ENCODE measurements at places on chromosomes 6 and 20. TPM values are rescaled to one million over a fixed set of nuclear protein-coding genes. Genes with fewer than 3 reads are reported as not detected.

The BPI gene
- total RNA-seq = not detected

The PRDM13 gene
- total RNA-seq = under 0.01 TPM

The KIF25 gene
- total RNA-seq = not detected

The HSPA1L gene
- total RNA-seq = 0.89 TPM

The SRMS gene
- total RNA-seq = not detected

The AIF1 gene
- not detected for total RNA-seq

The ATXN1 gene
- total RNA-seq = 34.2 TPM

The RUNX2 gene
- total RNA-seq = 3.2 TPM

The F13A1 gene
- under 0.01 TPM for total RNA-seq

The OLIG3 gene
- total RNA-seq = not detected

The THEMIS gene
- not detected for total RNA-seq

The C20orf204 gene
- total RNA-seq = 1.2 TPM

The RPS18 gene
- 3,212 TPM for total RNA-seq

The BMP7 gene
- total RNA-seq = not detected

The MCCD1 gene
- not detected for total RNA-seq

The LKAAEAR1 gene
- not detected for total RNA-seq

The TRAPPC3L gene
- not detected for total RNA-seq

The OXT gene
- total RNA-seq = not detected

The PROCR gene
- 67.1 TPM for total RNA-seq

The HAO1 gene
- total RNA-seq = not detected

The TREML2 gene
- total RNA-seq = not detected

The POM121L2 gene
- not detected for total RNA-seq

The TRIM27 gene
- total RNA-seq = 72.1 TPM

The TMEM200A gene
- 116 TPM for total RNA-seq

The DLL1 gene
- total RNA-seq = 1.3 TPM

The COL9A1 gene
- total RNA-seq = not detected

The C6orf58 gene
- total RNA-seq = not detected

Data from uterine smooth muscle cell (primary cell).